ENCODE measurements at places on chromosomes 6 and 20.

DNA sequence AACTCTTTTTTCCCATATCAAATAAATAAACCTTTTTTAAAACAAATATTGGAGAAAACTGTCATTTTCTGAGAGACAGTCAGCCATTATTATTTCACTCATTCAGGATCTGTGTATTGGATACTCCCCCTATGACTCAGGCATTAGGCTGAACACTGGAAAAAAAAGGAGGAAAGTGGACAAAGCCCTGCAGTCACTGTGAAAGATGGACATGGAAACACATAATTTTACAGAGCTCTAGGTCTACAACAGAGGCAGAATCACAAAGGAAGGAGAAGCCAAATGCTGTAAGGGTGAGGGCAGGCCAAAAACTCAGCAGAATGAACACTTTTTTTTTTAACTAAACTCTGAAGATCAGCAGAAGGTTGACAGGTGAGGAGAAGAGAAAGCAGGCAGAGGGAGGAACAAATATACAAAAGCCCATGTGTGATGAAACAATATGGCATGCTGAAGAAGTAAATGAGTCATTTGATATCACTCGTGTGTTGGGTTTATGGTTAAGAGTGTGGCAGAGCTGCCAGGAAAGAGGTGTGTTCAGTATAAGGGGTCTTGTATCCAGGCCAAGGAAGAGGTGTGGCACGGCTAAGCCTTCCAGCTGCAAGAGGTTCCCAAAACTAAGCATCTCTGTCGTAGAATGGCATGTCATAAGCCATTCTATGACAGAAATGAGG lies 39.1 kb downstream of the EPB41L2 start:
- DNase-seq: no peak

DNA sequence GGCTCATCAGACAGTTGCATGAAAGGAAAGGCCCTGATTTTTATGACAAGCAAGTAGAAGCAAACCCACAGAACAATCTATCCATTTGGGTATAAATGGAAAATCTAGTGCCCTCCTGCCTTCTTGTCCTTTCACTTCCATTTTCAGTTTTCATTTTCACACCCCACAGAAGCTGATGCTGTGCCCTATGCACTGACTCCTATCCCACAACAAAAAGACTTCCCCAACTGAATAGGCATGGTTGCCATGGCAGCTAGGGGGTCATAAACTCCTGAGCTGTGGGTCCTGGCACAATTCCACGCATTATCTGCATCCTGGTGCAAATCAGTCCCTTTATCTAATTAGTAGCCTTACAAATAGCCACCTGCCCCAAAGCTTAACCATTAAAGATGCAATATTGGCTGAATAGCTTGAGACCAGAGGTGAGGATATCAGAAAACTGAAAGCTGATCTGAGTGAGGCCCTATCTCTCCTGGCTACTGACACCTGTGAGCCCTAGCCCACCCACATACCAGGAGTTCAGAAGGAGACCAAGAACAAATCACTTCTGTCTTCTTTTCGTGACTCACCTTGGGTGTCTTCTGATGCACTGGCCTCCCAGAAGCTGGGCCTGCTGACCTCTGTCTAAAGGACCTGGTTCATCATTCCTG lies 34.9 kb upstream of the HEY2 start:
- no peak for DNase-seq

GRCh38 chr6:126886106-126886505 lies 232.4 kb upstream of the RSPO3 start:
- DNase-seq: no peak

GRCh38 chr6:5782783-5783547 lies 223.8 kb downstream of the NRN1 start:
- no peak for DNase-seq

GRCh38 chr6:119584088-119584487 lies 234.5 kb upstream of the MAN1A1 start:
- no peak for DNase-seq

DNA sequence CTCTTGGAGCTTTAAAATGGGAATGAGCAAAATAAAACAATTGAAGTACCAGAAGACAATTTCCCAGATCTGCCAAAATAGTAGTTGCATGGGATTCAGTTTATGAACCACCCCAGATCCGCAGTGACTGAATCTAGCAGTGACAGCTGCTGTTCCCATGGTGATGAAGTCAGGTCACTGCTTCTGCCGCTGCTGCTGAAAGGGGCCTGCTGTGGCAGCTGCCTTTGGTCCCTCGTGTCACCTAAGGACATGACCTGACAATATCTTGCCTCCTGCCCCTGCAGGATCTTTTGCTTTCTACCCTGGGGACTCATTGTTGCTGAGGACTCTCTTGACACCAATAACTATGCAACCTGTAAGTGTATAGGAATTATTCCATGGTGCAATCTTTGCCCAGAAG lies 34.3 kb upstream of the OGFRL1 start:
- DNase-seq: no peak

DNA sequence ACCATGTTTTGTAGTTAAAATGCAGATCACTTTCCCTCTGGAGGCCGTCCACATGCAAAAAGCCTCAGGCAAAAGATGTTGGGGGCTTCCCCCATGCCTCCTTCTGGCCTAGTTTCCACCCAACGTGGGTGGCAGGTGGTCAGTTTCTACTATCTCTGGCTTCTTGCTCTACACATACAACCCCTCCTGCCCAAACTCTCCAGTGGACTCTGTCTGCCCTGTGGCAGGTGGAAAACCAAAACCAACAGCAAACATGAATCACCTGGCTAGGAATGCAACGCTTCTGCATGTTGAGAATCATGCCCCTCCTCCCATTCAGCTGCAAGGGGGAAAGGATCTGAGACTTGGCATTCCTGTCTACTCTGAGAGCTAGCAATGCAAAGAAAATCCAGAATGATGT lies 94.8 kb downstream of the MBOAT1 start:
- DNase-seq: no peak

DNA sequence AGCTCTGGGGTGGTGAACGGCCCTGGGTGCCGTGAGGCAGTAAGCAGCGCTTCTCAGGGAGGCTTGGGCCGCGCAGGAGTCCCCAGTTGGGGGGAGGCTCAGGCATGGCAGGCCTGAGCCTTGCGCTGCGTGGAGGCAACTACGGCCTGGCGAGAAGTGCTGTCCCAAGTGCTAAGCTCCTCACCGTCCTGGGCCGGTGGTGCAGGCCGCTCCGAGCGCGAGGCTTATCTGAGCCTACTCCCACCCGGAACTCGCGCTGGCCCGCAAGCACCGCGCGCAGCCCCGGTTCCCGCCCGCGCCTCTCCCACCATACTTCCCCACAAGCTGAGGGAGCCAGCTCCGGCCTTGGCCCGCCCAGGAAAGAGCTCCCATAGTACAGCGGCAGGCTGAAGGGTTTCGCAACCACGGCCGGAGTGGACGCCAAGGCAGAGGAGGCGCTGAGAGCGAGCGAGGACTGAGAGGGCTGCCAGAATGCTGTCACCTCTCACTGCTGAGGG lies 1.8 kb upstream of the WRNIP1 start:
- DNase-seq: no peak

DNA sequence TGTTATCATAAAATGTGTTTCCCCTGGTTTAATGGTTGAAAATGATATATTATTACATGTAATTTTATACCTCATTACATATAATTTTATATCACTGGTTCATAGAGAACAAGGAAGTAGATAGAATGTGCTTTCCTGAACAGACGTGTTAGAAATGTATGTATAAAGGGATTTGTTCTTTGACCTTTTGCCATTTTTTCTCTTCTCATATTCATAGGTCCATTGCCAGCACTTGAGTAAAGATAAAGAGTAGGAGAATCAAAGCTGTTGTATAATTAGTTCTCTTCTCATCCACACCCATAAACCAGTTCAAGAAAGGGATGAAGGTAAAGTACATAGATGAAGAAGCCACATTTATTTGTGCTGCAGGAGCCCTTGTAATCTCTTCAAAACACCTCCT lies 46.7 kb downstream of the RNF217 start:
- DNase-seq: no peak

GRCh38 chr6:144601221-144601620 lies 316.1 kb downstream of the UTRN start:
- no peak for DNase-seq

- DNase-seq: no peak
Observed at GRCh38 chr20:11454966-11455799, 462.5 kb upstream of the BTBD3 start.

DNA sequence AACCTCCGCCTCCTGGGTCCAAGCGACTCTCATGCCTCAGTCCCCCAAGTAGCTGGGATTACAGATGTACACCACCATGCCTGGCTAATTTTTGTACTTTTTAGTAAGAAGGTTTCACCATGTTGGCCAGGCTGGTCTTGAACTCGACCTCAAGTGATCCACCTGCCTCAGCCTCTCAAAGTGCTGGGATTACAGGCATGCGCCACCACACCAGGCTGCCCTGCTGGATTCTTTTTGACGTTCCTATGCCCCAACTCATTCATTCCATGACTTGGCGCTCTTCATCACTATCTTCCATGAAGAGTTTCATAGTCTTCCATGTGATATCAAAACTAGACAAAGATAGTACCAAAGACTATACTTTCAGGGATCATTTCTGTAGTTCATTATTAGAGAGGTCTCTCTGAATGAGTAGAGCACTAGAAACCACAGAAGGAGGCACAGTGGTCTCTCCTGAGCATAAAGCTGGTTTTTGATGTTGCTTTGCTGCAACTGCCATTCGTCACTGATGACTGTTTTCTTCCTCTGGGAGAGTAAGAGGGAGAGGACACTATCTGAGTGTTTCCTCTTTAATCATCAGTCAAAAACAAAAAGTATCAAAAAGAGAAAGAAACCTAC lies 23.5 kb downstream of the DNAAF9 start:
- no peak for DNase-seq

- no peak for DNase-seq
Observed at GRCh38 chr6:63610944-63611343, 24.7 kb upstream of the PHF3 start.

- peak; percentile 78 for DNase-seq
Observed at GRCh38 chr20:45436732-45437485, 21.0 kb downstream of the PIGT start.

GRCh38 chr20:63177785-63178445 lies 38.0 kb downstream of the YTHDF1 start:
- DNase-seq: no peak

DNA sequence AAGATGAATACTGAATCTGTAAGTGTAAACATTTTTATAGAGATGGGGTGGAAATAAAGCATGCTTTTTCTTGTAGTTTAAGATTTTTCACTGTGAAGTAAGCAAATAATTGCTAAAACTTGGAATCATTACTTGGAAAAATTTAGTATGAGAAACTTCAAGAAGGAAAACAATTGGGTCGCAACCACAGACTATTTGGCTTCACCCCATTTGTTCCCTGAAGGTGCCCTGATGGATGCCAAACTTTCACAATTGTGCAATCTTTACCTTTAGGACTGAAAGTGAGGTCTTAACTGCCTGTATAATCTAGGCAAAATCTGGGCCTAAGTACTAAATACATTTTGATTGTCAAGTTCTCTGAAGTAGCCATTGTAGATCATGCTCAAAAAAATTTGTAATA lies 330.1 kb downstream of the HDGFL1 start:
- no peak for DNase-seq

GRCh38 chr6:159399751-159400221 lies 230.6 kb downstream of the FNDC1 start:
- DNase-seq: no peak

DNA sequence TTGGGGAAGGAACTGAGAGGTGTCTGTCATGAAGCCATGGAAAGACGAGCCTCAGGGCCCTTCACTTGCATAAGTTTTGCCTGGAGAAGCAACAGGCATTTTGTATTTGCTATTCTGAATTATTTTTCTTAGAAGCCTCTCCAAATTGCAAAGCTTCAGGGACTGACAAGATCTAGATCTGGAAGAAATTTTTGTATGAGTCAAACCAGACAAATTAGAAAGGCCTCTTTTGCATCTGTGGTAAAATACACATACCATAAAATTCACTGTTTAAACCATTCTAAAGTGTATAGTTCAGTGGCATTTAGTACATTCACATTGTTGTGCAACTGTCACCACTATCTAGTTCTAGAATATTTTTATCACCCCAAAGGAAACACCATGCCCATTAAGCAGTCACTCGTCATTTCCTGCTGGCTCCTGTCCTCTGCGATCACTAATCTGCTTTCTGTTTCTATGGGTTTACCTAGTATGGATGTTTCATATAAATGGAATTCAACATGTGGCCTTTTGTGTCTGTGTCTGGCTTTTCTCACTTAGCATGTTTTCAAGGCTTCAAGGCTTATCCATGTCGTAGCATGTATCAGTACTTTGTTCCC lies 269.1 kb downstream of the PHF3 start:
- no peak for DNase-seq

GRCh38 chr6:139988685-139989084 lies 614.2 kb upstream of the CITED2 start:
- DNase-seq: no peak

DNA sequence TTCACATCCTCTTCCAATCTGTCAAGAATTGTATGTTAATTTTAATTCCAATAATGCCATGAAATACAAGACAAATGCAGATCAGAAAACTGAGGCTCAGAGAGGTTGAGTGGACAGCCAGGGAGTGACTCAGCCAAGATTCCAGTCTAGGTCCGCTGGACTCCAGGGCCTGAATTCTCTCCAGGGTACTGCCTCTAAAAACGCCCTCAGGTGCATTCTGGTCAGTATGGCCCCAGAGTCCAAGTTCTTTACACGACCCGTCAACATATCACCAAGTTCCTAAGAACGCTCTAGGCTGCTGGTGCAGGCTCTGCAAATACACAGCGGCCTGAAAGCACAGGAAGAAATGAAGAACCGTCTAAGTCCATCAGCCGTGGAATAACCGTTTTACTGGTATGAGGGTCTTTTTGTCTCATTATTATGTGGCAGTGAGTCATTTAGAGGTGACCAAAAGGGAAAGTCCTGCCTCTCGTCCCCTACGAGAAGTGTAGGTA lies 709 bp upstream of the ASXL1 start:
- DNase-seq: no peak

GRCh38 chr20:19922716-19923115 lies 94.4 kb upstream of the NAA20 start:
- no peak for DNase-seq

DNA sequence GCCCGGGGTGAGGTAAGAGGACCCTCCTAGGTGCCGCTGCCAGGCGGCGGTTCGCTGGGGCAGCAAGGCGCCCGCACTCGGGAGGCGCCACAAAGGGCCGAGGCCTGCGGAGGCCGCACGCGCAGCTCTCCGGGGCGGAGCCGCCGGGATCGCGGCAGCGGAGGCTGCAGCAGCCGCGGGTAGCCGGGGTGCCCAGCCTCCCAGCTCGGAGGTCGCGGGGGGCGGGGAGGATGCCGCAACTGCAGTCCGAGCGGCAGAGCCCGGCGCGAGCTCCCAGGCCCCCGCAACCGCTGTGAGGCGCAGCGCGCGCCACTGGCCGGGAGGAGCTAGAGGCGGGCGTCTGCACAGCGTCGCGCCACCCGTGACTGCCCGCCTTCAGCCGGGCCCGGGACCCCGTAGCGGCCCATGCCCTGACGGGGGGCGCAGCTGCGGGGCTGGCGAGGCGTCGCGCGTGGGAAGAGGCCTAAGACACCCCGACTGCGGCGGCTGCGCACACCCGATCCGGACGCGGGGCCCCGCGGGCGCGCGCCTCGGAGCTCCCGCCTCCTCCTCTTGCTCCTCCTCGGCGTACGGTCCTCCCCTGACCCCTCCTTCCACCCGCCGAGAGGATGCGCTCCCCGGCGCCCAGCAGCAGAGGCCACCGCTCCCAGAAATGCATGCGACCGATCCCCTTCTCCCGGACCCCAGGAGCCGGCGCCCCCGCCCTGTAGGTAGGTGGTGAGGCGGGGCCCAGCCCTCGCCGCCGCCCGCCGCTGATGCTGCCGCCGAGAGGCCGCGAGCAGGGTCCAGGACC lies at the start of gene NCOA7:
NCOA7 (plus strand) TSS at position 603 of the 793 bp plus-strand sequence. CDS start 24,395 bp downstream, outside the sequence.
- DNase-seq: peak; percentile 66

- DNase-seq: no peak
Observed at GRCh38 chr6:48764286-48765044, 653.5 kb upstream of the PTCHD4 start.
